NCI-H524 treated with DMSO at 0.1 percent for 48 hours (cell line): ENCODE measurements at places on chromosomes 1 and 21.
A peak's percentile ranks its signal among the peaks of the same experiment; 100 is the strongest.

GRCh38 chr1:99456536-99456935 is 189.4 kb upstream of the PALMD start:
- no peak for DNase-seq

DNA sequence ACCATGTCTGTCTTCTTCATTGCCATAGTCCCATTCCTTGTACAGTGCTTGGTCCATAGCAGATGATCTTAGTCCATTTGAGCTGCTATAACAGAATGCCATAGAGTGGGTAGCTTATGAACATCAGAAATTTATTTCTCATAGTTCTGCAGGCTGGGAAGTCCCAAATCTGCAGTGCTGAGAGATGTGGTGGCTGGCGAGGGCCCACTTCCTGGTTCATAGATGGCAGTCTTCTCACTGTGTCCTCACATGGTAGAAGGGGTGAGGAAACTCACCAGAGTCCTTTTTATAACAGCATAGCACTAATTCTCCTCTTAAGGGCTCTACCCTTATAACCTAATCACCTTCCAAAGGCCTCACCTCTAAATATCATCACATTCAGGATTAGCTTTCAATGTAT is 23.1 kb upstream of the RAP1A start:
- no peak for DNase-seq

DNA sequence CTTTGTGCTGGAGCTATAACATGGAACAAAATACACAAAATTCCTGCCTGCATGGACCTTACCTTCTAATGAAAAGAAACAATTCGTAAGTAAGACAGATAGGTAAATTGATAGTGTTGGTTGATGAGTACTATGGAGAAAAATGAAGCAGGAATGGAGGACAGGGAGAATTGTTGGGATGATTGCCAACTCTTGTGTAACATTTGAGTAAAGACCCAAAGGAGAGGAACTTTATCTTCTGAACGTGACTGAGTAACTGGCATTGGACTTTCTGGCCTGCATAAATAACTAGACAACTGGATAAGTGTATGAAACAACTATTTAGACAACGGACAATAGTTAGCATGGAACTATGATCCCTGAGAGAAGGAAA is 6.8 kb upstream of the EFCAB14 start:
- no peak for DNase-seq

- DNase-seq, result no peak
Measured at GRCh38 chr1:38953433-38953860, 11.8 kb upstream of the RHBDL2 start.

- DNase-seq, result no peak
Measured at GRCh38 chr1:23573574-23574182, 14.4 kb upstream of the ID3 start.

GRCh38 chr1:241459186-241459802 is 60.3 kb downstream of the FH start:
- no peak for DNase-seq

DNA sequence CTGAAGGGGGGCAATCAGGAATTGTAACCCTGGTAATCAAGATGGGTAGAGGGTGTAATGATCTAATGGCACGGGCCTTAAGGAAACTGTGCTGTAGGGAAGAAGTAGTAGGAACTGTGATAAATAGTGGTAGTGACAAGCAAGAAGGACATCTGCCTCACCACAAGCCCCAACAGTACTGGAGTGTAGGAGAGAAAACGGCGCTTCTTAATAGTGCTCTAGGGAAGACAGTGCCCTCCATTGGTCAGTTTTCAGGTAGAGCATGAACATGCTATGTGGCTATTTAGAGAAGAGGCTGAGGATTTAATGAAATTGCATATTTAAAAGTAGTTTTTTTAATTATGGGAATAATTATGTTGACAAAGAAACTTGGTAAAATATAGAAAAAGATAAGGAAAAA is 32.2 kb downstream of the SLC30A7 start:
- DNase-seq, result no peak

DNA sequence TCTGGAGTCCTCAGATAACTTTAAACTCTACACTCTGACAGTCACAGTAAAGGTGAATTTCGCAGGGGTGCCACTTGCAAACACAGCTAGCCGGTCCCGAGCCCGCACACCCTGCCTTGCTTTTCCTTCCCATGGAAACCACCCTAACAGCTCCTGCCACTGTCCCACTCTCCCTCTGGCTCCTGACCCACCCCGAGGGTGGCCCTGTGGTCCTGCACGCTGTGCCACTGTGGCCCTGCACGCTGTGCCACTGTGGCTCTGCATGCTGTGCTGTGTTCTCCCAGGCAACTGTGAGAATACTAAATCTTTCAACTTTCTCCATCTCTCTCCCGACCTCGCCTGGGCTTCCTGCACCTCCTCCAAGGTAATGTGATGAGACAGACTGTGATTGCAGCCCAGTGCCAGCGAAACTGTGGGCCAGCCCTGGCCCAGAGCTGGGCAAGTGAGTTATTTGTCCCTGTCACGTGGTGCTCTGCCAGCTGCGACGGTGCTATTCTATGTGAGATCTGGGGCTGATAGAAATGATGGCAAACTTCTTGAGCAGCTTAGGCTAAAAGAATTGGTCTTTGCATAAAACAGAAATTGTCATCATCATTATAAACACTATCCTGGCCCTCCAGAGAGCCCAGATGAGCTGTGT is 63.4 kb upstream of the TARBP1 start:
- no peak for DNase-seq

GRCh38 chr1:205491794-205492193 is 12.7 kb upstream of the CDK18 start:
- DNase-seq, result no peak

DNA sequence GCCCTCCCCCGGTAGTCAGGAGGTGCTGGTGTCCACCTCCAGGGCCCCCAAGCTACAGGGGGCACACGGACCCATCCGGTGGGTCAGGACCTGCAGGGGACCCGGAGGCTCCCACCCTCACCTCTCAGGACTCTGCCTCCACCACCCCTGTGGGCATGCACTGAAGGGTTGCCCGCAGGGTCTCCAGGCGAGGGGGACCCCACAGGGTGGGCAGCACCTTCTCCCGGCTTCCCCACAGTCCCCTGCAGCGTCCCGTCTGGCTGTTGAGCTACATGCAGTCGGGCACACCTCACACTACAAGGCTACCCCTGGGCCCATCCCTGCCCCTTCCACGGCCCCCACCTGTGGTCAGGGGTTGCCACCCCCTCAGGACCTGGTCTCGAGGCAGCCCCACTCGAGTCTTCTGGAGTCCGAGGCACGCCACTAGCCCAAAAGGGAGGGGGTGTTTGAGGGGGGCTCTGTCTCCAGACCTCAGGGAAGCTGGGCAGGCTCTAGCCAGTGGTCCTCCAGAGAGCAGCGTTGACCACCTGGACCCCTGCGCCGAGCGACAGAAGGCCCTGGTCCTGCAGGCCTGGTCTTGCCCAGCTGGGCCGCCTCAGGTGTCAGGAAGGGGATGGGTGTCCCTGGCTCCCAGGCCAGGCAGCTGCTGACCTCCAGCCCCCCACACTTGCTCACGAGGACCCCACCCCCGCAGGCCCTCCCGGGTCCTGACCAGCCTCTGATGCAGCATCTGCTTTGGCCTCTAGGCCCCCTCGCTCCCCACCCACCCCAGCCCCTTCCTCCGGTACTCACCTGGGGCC is 9.6 kb downstream of the PARS2 start:
- DNase-seq, result no peak

- DNase-seq, result no peak
Measured at GRCh38 chr1:111213412-111213811, 13.0 kb upstream of the DENND2D start.

DNA sequence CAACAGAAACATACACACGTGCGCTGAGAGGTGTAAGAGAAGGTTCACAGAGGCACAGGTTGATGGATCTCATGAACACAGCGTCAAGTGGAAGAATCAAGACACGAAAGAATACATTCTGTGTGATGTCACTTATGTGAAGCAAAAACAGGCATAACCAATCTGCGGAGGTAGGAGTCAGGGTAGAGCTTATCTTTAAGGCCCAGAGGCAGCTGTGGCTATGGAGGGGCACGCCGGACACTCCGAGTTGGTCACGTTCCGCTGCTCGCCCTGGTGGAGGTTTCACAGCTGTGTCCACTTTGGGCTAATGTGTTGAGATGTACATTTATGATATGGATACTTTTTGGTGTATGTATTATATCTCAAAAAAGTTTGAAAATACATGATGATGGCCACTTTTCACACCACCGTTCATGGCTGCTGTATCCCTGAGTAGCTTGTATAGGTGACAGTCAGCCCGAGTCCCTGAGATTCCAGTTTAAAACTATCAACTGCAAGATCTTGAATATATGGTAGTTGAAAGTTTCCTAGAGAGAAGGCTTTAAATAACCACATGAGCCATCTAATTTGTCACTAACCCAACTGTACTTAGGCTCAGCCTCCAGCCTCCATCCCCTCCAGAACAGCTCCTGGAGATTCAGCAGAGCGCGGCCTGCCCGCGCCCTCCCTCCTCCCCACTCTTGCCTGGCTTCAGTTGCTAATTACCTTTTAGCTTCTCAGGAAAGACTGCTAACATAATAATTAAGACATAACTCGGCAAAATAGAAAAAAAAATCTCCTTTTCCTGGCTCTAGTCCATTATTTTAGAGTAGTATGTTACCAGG is 6.7 kb upstream of the ADARB1 start:
- DNase-seq, result no peak

- DNase-seq, result peak; percentile 43
Measured at GRCh38 chr1:41773842-41774241, 144.9 kb downstream of the HIVEP3 start.

GRCh38 chr1:182340233-182341058 is 51.1 kb downstream of the GLUL start:
- DNase-seq, result no peak

DNA sequence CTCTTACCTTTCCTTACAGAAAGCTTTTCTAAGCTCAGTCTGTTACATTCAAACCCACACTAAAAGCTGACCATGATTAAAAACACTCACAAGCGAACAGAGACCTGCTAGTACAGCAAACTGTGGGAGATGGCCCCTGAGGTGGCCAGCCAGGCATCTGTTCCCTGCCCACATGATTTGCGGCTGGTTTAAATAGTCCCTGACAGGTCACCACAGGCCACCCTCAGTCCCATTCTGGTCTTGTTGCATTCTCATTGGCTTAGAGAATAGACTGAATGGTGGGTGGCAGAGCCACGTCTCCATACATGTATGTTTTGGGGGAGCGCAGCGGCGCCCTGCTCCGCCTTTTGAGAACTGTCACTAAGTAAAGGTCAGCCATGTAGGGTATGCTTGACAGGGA is 2.3 kb upstream of the ACTA1 start:
- no peak for DNase-seq

DNA sequence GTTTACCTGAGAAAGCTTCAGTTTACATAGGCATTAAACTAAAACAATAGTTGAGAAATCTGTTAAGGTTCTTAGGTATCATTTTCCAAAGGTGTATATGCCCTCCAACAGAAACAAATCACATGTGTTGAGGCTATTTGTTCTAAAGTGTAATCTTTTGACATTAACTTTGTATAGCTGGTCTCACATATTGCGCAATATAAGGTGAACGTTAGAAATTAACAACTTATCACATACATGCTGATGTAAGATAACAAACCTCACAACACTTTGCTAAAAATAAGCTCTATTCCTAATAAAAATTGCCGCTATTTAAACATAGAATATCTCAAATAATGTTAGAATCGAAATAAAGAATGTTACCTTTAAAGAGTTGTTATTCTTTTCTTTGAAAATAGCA is 340.6 kb downstream of the SRGAP2C start:
- no peak for DNase-seq

DNA sequence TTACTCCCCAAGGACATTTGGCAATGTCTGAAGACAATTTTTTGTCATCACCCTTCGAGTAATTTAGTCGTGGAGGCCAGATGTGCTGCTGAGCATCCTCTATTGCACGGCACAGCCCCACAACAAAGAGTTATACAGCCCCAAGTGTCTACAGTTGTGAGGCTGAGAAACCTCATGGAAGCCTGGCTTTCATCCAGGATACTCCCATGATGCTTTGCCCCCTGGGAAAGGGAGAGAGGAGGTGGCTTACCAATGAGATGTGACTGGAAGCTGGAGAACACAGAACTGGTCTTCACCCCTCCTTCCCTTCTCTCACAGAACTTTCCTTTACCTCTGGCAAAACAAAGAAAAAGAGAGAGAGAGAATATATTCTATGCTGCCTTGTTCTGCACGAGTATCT is 150.9 kb upstream of the VAMP3 start:
- DNase-seq, result no peak

DNA sequence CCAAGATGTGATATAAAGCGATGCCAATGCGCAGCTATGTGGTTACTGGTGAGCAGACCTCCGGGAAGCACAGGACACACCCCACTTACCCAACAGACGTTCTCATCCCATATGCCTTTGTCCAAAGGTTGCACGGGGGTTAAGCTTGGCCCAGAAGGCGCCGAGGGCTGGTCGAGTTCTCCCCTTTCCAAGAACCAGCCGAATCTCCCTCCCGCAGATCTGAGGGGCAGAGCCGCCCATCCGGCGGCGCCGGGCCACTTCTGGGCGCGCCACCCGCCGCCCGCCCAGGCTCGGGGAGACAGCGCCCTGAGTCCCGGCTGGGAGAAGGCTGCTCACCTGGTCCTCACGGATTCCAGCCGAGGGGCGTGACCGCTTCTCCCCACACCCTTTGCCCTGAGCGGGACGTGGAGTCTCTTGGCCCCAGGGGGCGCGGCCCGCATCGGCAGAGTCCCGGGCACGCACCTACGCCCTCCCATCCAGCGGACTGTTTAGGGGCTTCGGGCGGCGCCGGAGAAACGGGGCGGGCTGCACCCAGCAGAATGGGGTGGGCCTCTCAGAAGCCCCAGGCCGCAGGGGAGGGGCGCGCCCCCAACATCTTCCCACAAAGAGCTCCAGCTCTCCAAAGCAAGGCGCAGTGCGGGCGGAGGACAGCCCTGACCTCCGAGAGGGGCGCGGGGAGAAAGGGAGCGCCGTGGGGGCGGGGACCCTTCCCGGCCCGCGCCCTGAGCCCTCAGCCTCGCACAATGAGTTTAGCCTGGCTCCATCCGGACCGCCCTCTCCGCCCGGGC is 615 bp downstream of the GPR161 start:
- DNase-seq, result no peak

DNA sequence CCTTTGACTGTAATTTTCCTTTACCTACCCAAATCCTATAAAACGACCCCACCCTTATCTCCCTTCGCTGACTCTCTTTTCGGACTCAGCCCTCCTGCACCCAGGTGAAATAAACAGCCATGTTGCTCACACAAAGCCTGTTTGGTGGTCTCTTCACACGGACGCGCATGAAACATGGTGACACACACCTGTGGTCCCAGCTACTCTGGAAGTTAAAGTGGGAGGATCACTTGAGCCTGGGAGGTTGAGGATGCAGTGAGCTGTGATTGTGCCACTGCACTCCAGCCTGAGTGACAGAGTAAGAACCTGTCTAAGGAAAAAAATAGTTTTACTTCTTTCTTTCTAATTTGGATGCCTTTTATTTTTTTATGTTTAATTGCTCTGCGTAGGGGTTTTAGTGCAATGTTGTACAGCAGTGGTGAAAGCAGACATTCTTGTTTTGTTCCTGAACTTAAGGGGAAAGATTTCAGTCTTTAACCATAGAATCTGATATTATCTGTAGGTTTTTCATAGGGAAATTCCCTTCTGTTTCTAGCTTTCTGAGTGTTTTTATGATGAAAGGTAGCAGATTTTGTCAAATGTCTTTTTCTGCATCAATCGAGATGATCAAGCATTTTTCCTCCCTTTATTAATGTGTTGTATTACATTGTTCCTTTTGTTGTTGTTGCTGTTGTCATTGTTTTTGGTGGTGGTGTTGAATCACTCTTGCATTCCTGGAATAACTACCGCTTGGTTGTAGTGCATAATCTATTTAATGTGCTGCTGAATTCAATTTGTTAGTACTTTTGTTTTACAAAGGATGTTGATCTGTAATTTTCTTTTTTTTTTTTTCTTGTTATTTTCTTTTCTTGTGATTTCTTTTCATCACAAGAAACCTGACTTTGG is 497.4 kb downstream of the DISC1 start:
- no peak for DNase-seq
